Hematopoietic multipotent progenitor cell treated with erythropoietin and hydrocortisone succinate and interleukin-3 and kit ligand, for 15 days (in vitro differentiated cells): ENCODE measurements at places on chromosomes 3 and 15.

- no peak for DNase-seq
Measured at GRCh38 chr15:73375755-73376305, 7.1 kb upstream of the HCN4 start.

GRCh38 chr3:171829841-171830517 lies 13.2 kb upstream of the TMEM212 start:
- DNase-seq: no peak

DNA sequence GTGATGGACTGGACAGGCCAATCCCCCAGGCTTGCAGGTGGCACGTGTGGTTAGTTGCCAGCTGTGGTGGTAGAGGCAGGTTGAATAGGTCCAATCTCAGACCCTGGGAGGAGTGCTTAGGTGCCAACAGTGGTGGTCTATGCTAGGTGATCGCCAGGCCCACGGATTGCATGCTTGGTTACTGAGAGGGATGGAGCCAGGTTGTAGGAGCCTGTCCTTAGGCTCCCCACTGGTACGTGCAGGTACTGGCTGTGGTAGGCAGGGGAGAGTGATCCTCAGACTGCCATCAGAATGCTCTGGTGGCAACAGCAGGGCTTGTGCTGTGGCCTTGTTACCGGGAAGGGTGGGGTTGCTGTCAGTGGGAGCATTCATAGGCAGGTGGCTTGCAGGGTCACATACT lies 44.7 kb downstream of the NCK1 start:
- no peak for DNase-seq

GRCh38 chr3:53346514-53346913 lies 829 bp downstream of the DCP1A start:
- DNase-seq: peak; percentile 23

- peak; percentile 23 for DNase-seq
Measured at GRCh38 chr3:113018536-113019181, 27.9 kb downstream of the GTPBP8 start.

DNA sequence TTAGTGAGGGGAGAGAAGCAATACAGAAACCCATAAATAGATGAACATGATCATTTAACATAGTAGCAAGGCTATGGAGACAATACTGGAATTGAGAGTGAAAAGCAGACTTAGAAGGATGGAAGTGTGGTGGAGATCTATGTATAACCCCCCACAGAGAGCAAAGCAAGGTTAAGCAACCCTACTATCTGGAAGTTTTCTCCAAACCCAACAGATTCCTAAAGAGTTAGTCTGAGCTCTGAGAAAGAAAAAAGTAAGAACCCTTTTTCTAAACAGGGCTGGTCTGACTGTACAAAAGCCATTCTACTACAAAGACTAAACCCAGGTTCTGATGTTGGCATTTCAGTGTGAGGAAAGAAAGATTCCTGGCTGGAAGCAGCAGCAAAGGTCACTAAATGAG lies 153.2 kb downstream of the WNT5A start:
- DNase-seq: no peak

GRCh38 chr3:53815067-53815466 lies 31.2 kb downstream of the CHDH start:
- no peak for DNase-seq

DNA sequence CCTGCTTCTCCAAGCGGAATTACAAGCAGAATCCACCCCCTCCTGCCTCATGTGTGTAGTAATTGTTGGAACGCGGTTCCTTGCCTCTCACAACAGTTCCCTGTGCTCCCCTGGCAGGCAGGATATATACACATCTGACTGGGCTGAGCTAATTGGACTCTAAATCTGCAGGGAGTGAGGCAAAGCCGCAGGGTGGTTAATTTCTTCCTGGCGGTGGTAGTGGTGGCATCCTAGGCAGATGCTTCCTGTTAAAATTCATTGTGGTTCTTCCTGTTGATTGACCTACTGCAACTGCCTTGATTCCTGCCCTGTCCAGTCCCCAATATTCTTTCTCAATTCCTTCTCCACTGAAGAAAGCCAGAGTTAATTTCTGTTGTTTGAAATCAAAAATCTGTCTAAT lies 202.9 kb upstream of the PROK2 start:
- no peak for DNase-seq

DNA sequence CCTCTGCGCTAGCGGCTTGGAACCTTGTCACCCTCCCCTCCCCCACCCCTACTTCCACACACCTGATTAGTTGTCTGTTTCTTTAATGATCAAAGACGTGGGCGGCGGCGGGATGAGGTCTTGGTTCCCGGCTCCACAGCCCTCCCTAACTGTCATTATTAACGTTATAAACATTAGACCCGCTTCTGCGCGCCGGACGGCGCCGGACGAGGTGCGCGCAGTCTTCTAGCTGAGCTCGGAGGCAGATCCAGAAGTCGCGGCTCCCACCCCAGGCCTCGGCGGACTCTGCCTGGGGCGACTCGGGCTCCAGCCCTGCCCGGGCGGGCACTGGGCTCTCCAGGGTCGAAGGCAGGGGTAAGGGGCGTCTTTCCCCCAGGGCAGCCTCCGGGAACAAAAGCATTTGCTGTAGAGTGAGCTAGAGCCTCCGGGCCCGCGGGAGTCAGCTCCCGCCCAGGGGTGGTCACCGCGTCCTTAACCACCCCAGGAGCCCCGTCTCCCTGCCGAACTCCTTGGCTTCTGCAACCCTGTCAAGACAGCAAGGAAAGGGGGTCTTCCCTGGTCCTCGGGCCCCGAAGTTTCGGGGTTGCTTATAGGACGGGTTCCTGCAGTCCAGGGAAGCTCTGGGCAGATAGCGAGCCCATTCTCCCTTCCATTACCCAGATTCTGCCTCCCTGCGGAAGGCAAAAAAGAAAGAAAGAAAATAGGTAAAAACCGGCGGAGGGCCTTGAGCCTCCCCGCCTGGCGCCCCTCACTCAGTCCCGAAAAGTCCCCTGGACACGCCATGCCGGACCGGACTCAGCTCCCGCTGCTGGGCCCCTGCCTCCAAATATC lies 2.2 kb upstream of the ISLR2 start:
- no peak for DNase-seq

DNA sequence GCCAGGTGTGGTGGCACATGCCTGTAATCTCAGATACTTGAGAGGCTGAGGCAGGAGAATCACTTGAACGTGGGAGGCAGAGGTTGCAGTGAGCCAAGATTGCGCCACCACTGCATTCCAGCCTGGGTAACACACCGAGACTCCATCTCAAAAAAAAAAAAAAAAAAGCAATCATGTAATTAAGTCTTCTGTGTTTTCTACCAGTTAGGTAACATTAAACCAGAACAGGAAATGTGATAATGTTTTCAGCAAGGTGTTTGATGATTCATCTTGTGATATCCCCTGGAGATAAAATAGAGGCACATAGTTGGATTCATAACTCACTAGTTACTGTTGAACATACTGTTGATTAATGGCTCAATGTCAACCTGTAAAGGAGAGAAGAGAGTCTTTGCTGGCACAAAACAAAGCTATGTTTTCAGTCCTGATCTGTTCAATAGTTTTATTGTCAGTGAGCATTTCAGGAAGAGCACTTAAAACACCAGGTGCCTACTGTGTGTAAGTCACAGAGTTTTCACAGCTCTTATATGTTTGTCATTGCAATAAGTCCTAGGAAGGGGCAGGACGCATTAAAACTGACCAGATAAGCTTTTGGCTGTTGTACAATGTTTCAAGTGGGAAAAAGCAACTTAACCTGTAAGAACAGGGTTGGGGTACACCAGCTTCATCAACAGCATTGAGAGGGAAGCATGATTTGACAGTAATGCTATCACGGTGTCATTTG lies 19.5 kb downstream of the DNAJB11 start:
- no peak for DNase-seq

DNA sequence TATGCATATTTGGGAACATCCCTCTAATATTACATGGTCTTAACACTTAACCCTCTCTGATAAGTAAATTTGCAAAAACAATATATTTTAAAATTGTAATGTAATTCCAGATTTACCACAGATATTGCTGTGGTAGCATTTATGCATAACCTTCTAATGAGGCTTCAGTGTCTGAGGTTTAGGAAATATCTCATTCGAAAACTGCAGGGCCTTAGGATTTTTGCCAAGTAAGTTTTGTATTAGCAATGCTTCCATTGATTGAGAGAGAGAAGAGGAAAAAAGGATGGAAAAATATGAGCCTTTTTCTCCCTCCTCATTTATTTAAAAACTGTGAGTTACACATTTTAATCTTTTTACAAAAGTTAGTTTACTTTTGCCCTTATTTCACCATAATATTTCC lies 294.6 kb downstream of the EPHA3 start:
- no peak for DNase-seq

- no peak for DNase-seq
Measured at GRCh38 chr3:187836823-187837770, 91.8 kb upstream of the BCL6 start.

- DNase-seq: no peak
Measured at GRCh38 chr3:76361010-76361409, 575.7 kb upstream of the ZNF717 start.

DNA sequence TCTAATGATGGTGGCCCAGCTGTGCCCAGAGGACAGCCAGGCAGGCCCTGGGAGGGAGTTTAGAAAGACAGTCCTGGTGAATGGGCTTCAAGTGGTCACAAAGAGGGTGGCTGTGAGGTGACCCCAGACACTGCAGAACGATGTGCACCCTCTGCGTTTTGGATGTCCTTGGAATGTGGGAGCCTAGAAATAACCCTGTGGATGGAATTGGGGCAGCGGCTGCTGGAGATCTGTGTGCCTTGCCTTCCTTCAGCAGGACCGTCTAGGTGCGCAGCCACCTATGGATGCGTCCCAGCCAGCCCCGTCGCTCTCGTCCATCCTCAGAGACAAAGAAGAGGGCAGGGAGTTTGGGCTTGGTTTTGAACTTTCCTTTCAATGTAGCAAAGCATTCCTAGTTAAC lies 46.5 kb downstream of the KLHL25 start:
- no peak for DNase-seq

DNA sequence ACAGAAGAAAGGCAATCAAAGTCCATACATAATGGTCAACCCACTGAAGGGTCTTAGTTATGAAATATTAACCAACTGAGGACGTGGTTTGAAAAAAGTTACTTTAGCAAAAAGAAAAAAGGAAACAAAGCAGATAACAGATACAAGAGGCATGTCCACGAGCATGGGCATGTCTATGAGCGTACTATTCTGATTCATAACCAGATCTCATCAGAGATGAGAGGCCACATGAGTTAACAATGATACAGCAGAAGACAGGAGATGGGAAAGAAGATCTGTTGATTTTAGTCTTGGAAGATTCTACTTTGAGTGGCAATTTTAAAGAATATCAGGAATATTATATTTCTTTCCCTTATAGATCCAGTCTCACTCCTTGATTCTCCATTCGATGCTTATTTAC lies 262.9 kb upstream of the SLITRK3 start:
- no peak for DNase-seq

- no peak for DNase-seq
Measured at GRCh38 chr3:194351080-194351672, at the start of gene CPN2. Gene CPN2 (minus strand): TSS chr3:194351328. CDS start chr3:194342702, 8,626 bp downstream.

DNA sequence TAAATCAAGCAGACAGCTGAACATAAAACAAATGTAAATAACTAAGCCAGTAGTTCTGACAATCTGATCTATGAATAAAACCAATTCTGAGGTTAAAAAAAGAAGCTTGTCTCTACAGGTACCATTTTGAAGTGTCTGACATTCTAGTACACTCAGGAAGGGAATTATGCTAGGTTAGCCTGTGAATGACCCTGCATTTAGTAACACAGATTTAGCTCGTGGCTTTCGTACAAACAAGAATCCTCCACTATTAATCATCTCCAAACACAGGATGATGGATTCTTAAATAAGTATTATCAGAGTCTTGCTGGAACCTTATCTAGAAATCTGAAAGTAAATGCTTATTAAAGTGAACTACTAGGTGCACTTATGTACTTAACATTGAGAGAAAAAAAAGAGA lies 1120.1 kb downstream of the ROBO1 start:
- DNase-seq: no peak

DNA sequence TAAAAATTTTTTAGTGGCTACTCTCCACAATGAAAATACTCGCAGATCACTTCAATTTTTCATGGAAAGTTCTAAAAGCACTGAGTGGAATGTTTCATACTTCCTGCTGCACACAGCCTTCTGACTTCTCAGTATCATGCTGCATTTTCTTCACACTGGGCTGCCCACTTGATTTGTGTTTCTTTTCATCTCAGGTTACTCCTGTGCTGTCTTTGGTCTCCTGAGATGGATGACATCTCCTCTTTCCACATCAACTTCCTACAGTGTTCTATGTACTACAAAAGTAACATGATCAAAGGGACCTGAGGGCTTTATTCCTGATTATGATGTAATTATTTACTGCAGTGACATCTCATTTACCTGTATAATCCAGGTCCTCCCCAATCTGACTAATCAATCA lies 927.7 kb downstream of the ROBO2 start:
- DNase-seq: no peak

DNA sequence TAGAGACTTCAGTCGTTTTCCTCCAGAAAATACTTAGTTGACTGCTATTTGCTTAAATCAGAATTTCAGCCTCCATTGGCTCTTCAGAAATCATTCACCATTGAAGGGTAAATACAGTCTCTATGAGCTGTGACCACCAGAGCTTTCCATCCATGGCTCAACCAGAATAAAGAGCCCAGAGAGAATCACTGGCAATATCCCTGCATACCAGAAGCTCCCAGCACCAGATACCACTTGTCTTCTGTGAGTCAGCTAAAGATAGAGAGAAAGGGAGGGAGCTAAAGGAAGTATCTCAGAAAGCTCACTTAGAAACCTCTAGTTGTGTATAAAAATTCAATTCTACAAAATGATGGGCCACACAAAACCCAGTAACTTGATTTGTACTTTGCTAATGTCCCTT lies 115.2 kb upstream of the TMCO5A start:
- DNase-seq: no peak

DNA sequence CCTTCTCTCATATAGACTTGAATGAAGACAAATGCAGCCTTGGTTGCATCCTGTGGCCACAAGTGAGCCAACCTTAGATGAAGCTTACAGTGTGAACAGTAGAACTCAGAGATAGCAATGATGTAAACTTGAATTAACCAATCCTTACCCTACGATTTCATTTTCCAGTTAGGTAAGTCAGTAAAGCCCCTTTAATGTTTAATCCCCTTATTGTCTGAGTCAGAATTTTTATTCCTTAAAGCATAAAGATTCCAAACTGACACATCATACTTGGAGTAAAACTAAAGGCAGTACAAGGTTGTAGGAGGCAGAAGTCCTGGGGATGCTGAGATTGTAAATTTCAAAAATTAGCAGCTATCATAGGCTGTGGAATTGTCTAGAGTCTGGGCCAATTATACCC lies 507.8 kb upstream of the DPH6 start:
- DNase-seq: no peak

- no peak for DNase-seq
Measured at GRCh38 chr3:128416578-128417211, 50.0 kb downstream of the DNAJB8 start.

DNA sequence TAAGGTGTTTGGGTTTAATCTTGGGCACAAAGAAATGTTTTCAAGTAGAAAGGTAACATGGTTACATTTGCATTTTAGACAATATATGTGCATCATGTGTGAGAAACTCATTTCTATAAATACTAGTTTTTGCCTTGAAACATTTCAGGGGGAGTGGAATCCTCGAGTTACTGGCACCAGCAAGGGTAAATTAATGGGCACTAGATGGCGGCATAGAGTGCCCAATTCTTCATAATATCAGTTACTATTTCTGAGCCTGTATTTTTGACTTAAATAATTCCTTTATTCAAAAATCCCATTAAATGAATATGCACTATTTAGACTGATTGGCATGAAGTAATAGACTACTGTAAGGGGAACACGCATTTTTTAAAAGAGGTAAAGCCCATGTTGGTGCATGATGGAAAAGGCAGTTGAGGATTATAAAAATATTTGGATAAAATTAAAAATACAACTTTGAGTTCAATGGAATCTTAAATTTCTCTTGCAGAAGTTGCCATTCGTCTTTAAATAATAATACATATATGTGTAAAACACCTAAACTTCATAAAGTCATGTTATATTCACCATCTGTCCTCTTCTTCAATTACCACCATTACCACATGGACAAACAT lies 106.3 kb downstream of the ZBTB20 start:
- DNase-seq: peak; percentile 43
